SHP77 treated with DMSO at 0.1 percent for 48 hours (cell line): ENCODE measurements at places on chromosomes 13 and 19.

DNA sequence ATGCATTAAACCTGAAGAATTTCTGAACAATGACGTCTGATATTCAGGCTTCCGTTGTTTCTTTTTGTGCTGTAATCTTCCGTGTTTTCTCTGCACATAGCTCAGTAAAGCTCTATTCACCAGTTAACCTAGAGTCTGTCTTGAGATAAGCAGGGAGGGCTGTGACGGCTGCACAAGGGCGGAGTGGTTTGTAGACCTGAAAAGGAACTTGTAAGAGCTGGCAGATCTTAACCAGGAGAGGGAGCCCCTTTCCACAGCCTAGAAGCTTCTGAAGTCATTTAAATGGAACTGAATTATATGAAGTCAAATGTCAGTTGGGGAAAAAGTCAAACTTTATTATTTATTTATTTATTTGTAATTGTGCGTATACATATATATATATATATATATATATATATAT lies 27.5 kb downstream of the DPRX start:
- no peak for DNase-seq

- no peak for DNase-seq
These were observed 77.7 kb downstream of the LRRC63 start for GRCh38 chr13:46289260-46289955.

- DNase-seq, result no peak
These were observed 409.9 kb upstream of the SGCG start for GRCh38 chr13:22770891-22771290.

GRCh38 chr19:3518659-3519058 lies 12.5 kb downstream of the FZR1 start:
- no peak for DNase-seq

GRCh38 chr13:94169454-94170144 lies 309.9 kb downstream of the DCT start:
- no peak for DNase-seq

- DNase-seq, result no peak
These were observed 646.4 kb downstream of the TBC1D4 start for GRCh38 chr13:74835579-74835978.

GRCh38 chr13:76730220-76730619 lies 156.0 kb downstream of the KCTD12 start:
- peak; percentile 56 for DNase-seq

GRCh38 chr13:21608961-21609360 lies 5.0 kb upstream of the MICU2 start:
- DNase-seq, result no peak

- DNase-seq, result no peak
These were observed 519.5 kb downstream of the SUCLA2 start for GRCh38 chr13:47481536-47481935.

- no peak for DNase-seq
These were observed 11.8 kb upstream of the LILRA2 start for GRCh38 chr19:54561840-54562239.

- no peak for DNase-seq
These were observed 56.2 kb downstream of the ATP11A start for GRCh38 chr13:112746044-112746443.

DNA sequence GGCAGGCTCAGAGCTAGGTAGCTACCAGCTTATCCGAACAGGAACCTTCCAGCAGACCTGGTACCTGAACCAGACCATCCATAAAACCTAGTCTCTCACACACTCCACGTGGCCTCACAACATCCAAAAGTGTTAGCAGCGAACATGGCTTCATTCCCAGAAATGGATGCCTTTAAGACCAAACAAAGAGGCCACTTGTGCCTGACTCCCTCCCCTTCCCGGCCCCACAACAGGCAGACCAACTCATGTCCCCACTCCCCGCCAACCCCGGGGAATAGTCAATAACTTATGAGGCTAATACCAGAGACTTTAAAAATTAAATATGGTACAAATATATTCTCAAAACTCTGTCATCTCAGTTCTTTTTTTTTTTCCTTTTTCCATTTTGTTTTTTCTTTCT lies 46.2 kb downstream of the ZNF557 start:
- no peak for DNase-seq

GRCh38 chr19:19530423-19530804 lies 1.7 kb downstream of the YJEFN3 start:
- no peak for DNase-seq

DNA sequence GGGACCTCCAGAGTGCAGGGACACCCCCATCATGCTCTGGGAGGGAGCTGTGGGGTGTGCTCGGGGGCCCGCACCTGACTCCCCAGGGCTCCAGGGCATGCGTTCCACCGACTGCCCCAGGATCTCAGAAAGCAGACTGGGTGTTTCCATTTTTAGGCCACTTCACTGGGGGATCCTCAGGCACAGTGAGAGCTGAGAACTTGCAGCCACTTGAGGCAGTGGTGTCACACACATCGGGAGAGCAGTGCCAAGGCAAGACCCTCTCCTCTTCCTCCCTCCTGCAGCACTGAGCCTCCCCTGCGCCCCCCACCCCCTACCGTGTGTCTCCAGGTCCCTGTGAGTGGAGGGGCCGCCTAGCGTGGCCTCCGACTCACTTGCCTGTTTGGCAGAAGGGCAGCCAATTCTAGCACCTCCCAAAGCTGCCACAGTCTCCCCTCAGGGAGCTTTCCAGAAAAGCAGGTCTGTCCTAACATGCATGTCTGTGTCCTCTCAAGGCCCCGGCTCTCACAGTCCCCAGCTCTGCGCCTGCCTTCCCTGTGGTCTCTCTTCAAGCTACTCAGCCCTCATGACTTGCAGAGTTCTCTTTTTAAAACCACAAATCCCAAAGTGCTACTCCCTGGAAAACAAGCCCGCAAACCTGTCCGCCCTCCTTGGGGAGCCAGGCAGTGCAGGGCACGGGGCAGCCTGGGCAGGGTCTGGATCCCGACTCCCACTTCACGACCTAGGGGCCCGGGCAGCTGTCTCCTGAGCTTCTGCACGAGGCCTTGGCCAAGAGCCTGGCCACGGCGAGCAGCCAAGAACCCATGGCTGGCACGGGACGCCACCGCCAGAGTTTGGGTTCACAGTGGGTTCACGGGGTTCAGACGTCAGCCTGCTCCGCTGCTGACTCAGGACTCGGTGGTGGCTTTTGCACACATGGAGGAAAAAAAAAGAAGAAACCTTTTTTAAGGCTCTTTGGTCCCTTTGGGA lies 94.1 kb downstream of the STK24 start:
- DNase-seq, result no peak

GRCh38 chr19:47323872-47324271 lies 8.1 kb upstream of the C5AR2 start:
- no peak for DNase-seq

DNA sequence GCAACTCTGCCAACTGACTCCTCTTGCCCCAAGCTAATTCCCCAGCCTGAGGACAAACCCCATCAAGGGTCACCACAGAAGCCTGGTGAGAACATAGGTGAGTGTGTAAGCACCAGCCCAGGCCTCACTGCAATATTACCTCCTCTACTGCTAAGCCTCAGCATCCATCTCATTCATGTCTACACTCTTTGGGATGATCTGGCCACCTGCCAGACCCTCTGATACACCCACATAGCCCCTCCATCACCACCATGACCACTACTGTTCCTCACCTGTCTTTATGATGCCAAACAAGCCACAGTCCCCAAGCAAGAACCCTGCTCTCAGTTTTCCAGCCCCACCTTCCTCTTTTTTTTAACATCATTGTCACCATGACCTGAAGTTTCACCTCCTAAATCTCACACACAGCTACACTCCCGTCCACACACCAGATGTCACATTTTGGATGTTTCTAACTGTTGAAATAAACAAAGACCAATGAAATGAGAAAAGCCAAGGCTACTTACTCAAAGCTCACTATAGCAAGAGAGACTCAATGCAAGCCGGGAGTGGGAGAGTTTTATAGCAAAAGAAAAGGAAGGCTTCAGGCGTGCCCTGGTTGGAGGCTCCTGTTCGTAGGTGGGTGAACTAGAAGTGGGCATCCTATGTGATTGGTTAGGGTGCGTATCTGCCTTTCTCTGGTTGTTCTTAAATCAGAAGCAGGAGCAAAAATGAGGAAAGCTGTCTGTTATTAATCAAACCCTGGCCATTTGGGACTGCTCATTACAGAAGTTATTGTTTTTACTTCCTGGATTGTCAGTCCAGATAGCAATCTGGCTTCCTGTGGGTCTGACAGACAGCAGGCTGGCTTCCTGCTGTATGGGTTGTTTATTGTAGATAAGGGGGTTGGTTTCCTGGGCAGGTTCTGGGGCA lies 2.0 kb downstream of the ZNF792 start:
- no peak for DNase-seq

DNA sequence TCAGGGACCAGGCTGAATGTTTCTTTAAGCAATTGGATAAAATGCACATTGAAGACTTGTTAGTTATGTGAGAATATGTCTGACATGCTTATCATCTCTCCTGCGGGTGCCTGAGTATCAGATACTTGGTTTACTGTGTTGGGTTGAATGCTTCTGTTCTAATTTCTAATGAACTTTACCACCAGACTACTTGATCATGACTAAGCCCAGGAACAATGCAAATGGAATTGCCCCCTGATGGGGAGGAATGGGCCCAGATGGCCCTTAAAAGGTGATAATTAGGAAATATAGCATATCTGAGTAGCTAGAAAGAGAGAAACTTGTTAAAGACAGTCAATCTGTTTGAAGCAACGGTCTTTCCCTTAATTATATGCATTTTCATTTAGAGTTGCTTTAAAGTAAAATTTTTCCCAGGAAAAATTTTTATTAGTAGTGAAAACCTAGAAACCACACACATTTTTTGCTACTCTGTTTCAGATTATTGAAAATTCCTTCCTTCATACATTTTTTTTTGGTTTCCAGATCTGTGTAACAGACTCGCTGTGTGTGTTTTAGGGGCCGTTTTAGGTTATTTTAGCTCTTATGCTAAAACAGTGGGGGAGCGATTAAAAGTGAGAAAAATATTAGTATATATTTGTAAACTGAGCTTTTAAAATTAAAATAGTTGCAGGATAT lies 186.6 kb downstream of the TM9SF2 start:
- no peak for DNase-seq

DNA sequence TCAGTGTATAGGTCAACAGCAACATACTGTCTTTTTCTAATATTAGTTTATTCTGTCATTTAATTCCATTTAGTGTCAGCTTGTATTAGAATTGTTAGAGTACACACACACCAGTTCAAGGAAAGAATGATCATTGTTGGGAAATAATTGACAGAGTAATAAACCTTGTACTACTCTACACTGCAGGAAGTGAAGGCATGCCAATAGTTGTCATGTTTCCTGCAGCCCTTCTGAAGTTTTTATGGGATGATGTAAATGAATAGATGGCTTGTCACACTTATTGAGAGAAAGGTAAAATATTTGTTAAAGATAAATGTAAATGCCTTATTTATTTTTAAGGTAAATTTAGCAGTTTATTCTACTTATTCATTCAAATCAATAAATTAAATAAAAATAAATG lies 306.9 kb upstream of the KLHL1 start:
- DNase-seq, result no peak

DNA sequence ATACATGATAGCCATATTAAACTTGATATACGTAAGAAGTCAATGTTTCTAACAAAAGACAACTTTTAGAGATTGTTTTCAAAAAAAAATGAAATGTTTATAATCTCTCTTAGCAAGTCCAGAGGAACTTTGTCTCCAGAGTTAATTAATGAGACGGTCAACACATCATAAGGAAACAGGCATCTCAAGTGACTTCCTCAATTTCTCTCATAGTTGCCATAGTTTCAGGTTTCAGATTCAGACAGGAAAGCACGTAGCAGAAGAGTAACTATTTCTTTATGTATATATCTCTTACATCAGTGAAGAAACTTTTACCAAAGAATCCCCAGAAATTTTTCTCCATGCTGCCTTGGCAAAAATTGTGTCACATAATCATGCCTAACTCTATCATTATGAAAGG lies 159.6 kb upstream of the ATXN8OS start:
- no peak for DNase-seq

DNA sequence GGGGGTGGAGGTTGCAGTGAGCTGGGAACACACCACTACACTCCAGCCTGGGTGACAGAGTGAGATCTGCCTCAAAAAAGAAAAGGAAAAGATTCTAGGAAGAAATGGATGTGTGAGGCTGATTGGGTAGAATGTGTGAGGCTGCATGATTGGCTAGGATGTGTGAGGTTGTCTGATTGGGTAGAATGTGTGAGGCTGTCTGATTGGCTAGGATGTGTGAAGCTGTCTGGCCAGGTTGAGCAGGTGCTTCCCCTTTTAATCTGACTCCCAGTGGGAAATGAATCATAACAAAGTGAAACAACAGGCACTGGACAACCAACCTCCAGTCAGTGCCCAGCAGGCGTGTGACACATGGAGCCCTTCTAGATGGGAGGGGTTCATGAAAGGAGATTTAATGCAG lies 14.7 kb downstream of the C13orf46 start:
- no peak for DNase-seq

- DNase-seq, result no peak
These were observed 8.1 kb upstream of the ICAM1 start for GRCh38 chr19:10262771-10263170.

DNA sequence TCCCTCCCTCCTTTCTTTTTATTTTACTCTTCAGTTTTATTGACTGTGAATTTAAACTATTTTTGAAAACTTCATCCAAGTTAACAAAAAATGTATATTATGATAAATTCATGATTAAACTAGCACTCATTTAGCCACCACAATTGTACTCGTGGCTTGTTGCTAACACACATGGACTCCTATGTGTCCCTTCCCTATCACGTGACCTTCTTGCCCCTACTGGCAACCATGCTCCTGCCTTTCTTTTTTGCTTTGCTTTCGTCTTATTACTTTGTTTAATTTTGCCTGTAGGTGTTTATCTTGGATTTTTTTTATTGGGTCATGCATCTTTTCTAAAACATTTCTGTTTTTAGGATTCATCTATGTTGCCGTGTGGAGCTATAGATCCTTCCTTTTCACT lies 8.2 kb downstream of the CLC start:
- DNase-seq, result no peak

DNA sequence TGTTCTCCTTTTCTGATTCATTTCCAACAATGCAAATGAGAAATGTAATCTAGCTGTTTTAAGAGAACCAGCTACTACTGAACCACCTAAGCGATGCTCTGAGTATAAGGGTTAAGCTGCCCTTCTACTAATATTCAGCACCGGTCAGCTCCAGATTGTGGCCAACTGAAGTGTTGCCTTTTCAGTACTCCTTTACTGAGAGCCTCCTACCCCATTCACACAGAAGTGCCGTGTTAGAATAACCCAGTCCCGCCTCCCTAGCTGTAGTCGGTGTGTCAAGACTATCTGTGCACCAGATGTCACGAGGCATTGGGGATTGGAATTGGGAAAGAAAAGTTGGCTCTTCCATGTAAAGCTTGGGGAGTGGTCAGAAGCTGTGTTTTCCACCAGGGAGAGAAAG lies 45.4 kb downstream of the FAM124A start:
- DNase-seq, result no peak

DNA sequence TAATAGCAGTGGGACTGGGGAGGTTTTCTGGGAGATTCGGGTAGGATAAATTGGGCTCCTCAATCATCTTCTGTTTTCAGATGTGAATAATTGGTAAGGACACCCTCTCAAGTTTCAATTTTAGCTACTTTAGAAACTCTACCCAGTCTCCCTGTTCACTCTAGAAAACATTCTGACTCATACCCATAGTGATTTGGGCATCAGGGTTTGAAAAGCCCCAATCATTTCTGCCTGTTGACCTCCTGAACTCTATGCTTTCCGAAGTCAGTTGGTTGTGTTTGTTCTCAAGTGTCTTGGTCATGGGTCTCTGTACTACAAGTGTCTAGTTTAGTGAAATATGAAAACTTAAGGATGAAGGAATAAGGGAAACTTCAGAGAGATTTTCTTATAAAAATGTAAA lies 911.3 kb upstream of the GPC6 start:
- no peak for DNase-seq
